ENCODE measurements at places on chromosomes 3 and 15.

GRCh38 chr3:149472030-149472797, 2.3 kb upstream of the TM4SF4 start:
- no peak for DNase-seq

GRCh38 chr3:191321019-191321767, 8.0 kb upstream of the CCDC50 start:
- DNase-seq: no peak

DNA sequence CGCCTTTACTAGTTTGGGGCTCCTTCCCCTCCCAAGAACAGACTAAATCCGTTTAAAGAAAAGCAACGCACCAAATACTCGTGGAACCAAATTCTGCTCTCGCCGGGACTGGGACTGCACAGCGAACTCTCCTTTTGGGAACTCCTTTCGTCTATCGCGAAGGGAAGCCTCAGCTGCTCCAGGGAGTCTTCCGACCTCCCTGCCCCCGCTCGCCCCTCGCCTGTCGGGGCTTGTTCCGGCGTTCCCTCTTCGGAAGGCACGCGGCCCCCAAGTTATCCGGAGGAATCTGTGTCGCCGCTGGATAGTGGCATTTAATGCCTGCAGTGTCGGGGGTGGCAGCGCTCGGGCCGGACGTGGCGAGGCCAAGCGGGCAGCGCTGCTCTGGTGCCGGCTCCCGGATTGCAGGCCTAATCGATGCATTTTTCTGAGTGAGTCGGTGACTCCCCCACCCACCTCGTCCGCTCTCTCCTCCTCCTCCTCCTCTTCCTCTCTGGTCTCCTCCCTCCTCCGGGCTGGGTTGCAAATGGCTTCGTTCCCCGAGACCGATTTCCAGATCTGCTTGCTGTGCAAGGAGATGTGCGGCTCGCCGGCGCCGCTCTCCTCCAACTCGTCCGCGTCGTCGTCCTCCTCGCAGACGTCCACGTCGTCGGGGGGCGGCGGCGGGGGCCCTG, at the start of gene TRIM71:
TRIM71 (plus strand) TSS at position 440 of the 671 bp plus-strand sequence; CDS start at position 524, 84 bp downstream.
- DNase-seq: no peak

GRCh38 chr3:8873740-8874139, 89.5 kb downstream of the RAD18 start:
- no peak for DNase-seq

DNA sequence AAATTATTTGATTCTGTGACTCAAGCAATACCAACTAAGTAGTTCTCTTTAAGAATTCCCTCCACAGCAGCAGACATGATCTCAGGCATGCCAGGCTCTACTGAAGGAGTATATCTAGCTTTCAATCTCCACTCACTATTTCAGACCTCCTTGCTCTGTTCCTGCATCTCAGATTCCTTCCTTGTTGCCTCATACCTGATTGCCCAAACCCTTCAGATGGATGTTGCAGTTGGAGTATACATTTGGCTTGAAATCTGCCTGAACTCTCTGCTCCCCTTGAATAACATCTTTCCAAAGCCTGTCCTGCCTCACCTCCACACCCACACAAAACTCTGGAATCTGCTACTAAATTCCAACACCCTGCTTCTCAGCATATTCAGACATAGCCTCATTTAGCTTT, 19.8 kb upstream of the TM4SF4 start:
- no peak for DNase-seq

- no peak for DNase-seq
Measured at GRCh38 chr15:76286271-76286879, 24.9 kb downstream of the ETFA start.

DNA sequence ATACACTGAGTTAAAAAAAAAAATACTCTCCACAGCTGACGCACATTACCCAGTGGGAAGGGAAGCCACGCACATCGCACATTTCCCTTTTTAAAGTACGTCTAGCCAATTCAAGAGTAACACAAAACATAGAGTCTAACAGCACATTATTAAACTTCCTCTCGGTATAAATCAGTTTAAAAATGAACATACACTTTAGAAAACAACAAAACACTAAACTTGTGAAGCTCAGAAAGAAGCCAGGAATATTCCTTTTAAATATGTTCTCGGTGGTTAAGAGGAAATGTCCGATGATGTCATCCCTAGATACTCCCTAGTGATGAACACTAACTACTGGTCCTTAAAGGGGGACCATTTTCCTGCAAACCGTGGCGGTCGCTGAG, 721 bp downstream of the MYEF2 start:
- no peak for DNase-seq

DNA sequence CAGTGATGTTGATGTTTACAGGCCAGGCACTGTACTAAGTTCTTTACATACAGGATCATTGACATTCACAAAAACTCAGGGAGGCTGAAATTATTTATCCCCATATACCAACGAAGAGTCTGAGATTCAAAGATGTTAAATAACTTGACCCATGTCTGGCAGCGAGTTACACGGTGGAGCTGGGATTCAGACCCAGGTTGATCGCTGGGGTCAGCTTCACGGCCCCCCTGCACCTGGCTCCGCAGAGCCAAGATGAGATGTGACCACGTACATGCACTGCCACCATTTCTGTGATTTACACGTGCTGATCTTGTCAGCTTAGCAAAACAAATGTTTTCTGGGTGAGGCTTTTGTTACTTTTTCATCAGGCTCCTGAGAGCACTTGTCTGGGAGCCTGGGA, 109.8 kb downstream of the EEFSEC start:
- DNase-seq: no peak

- DNase-seq: no peak
Measured at GRCh38 chr3:12490547-12490946, 6.3 kb downstream of the TSEN2 start.

DNA sequence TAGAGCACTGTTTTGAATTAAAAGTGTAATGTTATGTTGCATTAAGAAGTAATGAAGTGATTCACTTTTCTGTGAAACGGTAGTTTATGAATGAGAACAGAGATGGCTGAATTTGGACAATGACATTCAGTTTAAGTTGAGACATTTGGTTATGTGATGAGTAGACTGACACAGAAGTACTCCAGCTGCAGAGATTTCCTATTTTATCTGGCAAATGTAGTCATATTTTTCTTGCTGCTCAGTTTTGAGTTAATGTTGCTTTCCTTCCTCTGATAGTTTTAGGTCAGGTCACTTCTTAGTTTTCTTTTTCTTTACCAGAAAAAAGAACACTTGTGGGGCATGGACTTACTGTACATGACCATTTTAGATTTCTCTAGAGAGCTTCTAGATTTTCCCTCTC, 51.2 kb downstream of the ASB7 start:
- DNase-seq: no peak

DNA sequence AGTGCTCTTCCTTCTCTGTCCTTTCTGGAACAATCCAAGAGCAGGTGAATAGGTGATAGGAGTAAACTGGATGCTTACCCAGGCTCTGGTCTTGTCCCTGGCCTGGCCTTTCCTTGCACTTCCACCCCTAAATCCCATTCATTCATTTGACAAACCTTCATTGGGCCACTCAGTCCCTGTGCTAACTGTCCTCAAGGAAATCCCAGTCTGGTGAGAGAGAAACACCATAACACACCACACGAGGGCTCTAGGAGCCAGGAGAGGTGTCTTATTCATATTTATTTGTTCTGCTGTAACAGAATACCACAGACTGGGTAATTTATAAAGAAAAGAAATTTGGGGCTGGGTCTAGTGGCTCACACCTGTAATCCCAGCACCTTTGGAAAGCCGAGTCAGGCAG, 22.8 kb downstream of the EFCC1 start:
- DNase-seq: no peak

DNA sequence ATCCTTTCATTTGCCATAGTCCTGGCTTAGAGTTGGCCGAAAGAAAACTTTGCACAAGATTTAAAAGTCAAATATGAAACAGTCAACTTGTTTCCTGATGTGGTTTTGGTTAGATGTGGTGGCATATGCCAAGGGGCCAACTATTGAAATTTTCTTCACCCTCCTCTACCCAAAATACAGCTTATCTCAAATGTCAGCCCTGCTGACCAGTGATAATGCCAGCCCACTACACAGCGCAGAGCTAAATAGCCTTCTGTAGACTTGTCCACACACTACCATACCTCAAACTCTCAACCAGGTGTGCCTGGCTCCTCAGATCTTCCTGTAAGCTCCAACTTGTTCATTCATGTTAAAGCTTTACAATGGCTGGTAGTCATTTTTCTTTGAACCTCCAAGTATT, 368.5 kb upstream of the STAC start:
- DNase-seq: no peak

GRCh38 chr3:125033135-125033534, 22.7 kb downstream of the HEG1 start:
- DNase-seq: no peak

- no peak for DNase-seq
Measured at GRCh38 chr3:129573493-129573892, 30.5 kb downstream of the H1-8 start.

Data from cerebellar nuclear complex (tissue), 1 donor.